Tibial artery (tissue), 4 donors: ENCODE measurements at places on chromosomes 11 and 22.

GRCh38 chr11:44566952-44567875 is 1.8 kb downstream of the CD82 start:
- DNase-seq, result no peak

DNA sequence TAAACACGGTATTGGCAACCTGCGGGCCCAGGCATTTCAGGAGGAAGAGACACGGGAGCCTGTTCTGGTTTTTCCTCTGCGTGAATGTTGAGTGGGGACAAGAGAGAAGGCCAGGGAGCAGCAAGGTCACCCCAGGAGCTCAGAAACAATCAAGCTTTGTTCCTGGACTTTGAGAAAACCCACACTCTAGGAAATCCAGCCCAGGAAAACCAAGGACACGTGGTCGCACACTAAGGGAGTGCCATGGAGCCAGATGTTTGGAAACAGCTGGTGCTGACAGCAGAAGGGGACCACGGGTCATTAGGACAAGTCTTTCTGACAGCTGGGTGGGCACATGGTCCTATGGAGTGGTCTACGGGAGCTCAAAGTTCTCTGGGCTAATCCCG is 44.1 kb downstream of the MYH9 start:
- DNase-seq, result no peak

- no peak for DNase-seq
Observed at GRCh38 chr11:43403357-43404231, 44.9 kb downstream of the TTC17 start.

GRCh38 chr11:60589611-60590010 is 74.4 kb downstream of the MS4A13 start:
- no peak for DNase-seq

GRCh38 chr22:33781411-33781810 is 138.9 kb downstream of the LARGE1 start:
- no peak for DNase-seq

DNA sequence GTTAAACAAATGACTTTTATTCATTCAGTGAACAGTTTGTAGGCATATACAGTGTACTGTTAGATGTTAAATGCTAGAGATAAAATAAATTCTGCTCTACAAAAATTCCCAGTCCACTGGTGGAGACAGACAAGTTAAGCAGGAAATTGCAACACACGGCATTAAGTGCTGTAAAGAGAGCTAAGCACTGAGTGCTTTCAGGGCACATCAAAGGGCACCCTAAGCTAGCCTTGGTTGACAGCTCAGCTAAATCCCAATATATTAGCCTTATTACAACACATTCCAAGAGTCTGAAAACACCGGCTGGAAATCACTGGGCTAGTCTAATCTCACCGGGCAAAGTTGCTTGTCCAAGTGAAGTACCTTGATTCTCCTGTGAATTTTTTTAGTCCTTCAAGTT is 55.1 kb downstream of the NOX4 start:
- DNase-seq, result no peak

DNA sequence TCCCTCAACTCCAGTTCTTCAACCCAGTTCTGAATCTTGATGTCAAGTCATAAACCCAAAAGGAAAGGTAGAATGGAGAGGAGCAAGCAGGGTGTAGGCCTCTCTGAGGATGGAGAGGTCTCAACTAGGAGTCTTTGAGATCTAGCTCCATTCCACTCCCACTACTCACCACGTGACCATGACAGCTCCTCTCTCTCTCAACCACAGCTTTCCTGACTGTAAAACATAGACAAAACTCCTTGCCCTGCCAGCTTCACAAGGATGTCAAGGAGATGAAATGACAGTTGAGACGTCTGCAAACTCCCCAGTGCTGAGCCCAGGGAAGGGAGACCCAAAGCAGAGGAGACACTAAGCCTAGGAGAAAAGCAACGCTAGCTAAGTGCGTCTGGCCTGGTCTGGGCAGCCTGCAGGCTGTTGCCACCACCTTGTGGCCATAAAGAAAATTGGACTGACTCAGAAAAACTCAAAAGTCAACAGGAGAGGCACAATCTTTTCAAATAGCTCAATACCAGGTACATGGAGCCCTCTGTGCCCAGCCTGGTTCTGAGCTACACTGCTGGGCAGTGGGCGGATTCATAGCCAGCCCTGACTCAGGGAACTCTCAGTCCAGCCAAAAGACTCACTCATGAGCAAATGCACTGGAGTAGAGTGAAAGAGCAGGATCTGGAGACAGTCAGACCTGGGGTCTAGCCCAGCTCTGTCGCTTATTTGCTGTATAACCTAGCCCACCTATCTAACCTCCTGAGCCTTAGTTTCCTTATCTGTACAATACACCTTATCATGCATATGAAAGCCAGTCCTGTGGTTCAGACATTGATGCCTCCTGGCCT is 3.4 kb downstream of the CLPB start:
- no peak for DNase-seq

DNA sequence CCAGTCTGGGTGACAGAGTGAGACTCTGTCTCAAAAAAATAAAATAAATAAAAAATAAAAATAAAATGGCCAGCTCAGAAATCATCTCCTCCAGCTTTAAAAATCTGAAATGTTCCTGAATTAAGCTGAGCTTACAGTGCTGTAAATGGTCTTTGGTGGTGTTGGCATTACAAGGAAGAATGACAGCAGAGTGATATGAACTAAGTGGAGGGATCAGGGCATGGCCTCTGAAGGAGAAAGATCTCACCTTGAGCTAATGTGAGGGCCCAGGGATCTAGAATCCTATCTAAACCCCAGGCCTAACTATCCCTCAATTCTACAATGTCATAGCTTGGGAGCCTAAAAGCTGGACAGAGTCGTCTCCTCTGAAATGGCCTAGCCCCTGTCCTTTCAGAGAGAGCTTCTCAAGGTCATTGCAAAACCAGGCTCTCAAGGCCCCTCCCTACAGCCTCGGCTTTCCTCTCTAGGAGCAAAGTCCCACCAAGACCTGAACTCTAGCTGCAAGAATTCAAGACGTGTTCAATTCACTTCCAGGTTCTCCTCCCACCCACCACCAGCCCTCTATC is 345.4 kb downstream of the BUD13 start:
- DNase-seq, result no peak

DNA sequence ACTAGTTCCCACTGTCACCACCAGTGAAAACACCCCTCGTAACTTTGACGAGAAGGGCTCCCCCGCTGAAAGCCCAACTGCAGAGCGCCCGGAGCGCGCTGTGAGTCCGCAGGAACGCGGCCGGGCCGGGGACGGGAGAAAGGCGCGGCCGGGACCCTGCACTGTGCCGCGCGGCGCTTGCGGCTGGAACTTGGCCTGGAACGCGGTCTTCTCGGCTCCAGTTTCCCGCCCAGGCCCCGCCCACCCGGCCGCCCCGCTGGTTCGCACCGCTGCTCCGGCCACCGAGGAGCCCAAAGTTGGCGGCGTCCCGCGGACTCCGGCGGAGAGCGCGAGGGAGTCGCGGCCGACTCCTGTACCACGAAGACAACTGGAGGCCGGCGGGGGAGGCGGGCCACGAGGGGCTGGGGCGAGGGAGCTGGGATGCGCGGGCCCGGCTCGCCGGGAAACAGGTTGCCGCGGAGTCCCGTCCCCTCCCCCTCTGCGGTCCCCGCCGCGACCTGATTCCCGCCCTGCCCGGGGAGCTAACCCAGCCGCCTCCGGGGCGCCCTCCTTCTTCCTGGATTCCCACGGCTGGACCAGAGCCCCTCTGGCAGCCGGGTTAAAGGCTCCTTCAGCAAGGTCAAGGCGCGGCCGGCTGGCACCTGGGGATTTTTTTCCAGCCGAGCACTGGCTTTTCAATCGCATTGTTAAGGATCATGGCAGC is 3.4 kb downstream of the TENM4 start:
- peak; percentile 47 for DNase-seq

DNA sequence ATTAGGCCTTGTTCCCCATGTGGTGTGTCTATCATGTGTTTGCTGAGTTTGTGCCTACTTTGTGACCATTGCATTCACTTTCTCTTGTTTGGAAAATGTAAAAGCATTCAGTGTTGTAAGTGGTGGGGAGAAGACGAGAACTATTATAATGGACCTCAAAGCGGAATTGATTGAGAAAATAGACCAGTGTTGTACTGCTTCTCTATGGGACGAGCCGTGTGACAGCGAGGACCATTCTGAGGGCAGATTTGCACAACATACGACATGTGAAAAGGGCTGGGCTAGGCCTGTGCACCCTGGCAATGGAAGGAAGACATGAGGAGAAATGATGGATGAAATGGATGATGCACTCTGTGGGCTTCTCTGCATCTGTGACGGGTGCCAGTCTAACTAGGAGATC is 233.5 kb downstream of the DSCAML1 start:
- no peak for DNase-seq

DNA sequence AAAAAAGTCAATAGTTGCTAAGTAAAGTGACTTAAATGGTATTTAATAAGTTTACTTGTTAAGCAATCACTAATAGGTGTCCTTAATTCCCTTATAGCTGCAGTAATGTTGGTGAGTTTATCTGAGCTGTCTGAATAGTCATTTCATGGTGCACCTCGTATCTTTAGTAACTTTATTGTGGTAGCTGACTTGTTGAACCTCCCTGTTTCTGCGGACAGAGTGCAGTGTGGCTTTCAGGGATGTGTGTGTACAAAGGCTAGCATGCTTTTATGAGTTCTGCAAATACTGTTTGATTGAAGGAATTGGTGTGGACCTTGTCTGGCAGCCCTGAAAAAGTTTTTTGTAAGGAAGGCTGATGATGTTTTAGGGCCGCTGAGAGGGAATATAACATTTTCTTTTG is 2.6 kb downstream of the ZNRF3 start:
- no peak for DNase-seq

DNA sequence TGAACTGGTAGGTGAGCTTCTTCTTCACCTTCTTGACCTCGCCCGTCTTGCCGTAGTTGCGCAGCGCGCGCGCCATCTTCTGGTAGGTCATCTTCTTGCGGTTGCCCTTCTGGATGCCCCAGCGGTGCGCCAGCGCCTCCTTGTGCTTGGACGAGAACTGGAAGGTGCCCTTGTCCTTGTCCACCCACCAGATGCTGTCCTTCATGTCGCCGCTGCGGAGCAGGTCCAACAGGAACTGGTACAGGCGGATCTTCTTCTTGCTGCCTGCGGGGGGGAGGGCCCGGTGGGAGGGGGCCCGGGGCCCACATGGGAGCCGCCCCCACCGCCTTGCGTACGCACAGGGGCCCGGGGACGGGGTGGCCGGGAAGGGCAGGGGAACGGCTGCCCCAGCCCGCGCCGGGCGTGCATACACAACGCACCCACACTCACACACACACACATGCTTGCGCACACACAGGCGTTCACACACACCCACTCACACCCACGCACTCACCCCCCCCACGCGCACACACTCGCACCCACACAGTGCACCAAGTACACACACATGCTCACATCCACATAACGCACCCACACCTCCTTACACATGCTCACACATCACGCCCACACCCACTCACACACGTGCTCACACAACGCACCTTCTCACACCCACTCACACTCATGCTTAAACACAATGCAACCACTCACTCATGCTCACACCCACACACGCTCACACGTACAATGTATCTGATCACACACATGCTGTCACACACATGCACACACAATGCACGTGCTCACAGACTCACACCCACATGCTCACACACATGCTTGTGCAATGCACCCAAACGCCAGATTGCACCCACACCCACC is 3.0 kb upstream of the MYBPC3 start:
- DNase-seq, result peak; percentile 89

- peak; percentile 15 for DNase-seq
Observed at GRCh38 chr11:1055990-1056771, 18.5 kb upstream of the MUC2 start.

- DNase-seq, result no peak
Observed at GRCh38 chr22:26993886-26994285, 336.5 kb downstream of the MIAT start.
